ENCODE measurements at places on chromosomes 12 and 14.

DNA sequence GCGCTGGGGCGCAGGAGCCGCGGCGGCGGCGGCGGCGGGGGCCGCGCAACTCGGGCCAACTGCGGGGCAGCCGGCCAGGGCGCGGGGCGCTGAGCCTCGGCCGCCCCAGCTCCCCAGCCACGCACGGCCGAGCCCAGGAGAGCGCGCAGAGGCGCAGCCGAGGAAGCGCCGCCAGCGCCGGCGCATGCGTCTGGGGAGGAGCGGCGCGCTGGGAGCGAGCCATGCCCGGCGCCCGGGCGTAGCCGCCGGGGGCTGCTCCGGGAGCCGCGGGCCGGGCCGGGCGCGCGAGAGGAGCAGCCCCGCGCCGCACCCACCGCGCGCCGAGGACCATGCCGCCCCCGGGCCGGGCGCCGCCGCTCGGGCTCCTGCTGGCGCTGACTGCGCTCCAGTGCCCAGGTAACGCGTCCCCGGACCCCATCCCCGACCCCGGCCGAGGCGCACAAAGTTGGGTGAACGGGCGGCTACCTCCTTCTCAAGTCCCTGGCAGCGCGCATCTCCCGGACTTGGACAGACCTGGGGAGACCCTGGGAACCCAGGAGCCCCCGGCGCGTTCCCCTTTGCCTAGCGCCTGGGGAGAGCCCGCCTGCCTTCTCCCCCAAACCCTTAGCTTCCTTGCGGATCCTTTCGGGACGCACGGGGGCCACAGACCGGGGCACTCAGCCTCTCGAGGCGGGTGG lies 121.4 kb downstream of the AACS start:
- no peak for DNase-seq

DNA sequence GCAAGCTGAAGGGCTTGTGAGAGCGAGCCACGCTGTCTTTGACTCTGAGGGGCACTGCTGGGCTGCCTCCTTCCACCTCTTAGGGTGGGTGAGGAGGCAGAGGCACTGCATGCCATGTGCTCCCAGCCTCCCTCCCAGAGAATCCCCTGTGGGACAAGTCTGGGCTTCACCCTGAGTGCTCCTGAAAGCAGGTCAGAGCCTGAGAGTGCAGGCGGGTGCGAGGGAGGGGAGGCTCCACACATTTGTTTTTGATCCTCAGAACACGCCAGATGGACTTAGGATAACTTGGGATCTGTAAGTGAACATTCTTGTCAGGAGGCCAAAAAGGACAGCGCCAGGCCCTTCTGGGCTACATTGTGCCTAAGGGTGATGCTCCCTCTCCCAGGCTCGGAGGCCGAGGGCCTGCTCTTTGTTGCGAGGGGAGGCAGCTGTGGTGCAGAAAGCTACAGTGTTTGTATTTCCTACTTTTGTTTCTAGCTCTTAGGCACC lies 155.4 kb downstream of the TMX1 start:
- DNase-seq, result no peak

DNA sequence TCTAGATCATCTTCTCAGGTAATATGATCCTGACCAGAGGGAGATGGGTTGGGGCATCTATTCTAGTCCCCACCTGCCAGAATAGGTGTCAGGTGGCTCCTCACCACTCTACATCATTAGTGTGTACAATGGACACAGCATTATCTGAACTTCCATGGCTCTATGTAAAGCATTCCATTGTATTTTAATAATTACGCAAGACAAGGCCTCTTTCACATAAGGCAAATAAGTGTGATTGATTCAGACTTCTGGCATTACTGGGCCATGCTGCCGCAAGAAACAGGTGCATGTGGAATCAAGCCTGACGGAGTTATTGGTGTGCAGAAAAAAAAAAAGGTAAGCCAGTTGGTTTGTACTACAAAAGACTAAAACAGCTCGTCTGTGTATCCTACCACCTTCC lies 3.1 kb upstream of the DDHD1 start:
- no peak for DNase-seq

DNA sequence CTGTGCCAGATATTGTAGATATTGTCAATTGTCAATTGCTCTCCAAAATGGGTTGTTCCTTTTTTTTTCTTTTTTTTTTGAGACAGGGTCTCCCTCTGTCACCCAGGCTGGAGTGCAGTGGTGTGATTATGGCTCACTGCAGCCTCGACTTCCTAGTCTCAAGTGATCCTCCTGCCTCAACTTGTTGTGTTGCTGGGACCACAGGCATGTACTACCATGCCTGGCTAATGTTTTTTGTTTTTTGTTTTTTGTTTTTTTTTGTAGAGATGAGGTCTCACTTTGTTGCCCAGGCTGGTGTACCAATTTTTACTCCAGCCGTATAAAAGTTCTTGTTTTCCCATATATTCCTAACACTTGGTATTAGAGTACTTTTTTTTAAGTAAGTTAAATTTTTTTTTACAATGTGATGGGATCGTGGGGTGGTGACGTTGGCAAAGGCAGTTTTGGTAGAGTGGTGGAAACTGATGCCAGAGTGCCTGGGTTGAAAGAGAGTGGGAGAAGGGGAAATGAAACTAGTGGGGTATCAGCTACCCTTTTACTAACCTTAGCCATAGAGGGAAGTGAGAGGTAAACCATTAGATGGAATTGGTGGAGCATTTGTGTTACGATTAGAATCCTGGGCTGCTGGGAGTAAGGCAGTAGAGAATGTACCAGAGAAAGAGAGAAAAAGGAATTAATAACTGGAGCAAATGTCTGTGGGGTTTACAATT lies 33.0 kb upstream of the CFAP54 start:
- DNase-seq, result no peak

DNA sequence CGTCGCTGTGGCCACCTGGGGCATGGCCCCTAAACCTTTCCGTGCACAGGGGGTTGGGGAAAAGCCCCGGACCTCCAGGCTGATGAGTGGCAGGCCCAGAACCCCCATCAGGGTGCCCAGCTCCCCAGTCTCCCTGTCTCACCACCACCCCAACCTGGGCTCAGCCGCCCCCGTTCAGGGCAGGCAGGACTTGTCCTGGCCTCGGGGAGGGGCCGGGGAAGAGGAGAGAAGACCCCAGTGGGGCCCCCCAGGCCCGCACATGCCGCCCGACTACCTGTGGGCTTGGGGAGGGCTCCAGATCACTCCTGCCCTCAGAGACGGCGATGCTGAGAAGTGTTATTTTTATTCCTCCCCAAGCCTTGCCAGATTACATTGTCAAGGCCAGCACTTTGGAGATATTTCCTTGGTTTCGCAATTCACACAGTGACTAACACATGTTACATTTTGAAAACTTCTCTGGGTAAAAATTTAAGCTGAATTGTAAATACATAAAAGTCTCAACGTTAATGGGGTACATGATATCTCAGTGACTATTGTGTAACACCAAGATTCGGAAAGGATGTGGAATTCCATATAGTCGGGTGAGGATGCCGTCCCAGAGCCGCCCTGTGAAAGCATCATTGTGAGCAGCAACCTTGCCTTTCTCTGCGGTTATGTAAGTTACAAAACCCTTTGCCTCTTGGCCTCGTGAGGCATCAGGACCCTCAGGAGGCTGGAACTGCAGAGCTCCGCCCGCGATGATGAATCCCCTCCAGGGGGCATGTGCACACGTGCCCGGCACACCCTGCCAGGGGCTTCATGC lies 85.6 kb upstream of the DIO3 start:
- no peak for DNase-seq

GRCh38 chr12:47188576-47189441 lies 109.0 kb upstream of the AMIGO2 start:
- no peak for DNase-seq

DNA sequence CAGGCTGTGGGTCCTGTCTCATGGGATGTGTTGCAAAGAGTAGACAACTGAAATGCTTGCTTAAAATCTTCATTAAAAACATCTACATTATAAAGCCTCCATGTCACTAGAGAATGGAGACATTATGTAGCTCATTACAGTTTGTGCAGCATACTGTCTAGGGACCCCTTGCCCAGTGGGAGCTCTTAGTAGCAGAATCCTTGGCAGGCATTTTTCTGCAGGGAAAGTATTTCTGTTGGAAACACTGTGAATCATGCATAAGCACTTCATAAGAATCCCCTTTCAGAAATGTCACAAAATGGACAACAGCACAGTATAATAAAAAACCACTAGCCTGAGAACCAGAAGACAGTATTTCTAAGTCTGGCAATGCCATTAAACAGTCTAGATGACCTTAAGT lies 174.3 kb downstream of the MGAT4C start:
- DNase-seq, result no peak

DNA sequence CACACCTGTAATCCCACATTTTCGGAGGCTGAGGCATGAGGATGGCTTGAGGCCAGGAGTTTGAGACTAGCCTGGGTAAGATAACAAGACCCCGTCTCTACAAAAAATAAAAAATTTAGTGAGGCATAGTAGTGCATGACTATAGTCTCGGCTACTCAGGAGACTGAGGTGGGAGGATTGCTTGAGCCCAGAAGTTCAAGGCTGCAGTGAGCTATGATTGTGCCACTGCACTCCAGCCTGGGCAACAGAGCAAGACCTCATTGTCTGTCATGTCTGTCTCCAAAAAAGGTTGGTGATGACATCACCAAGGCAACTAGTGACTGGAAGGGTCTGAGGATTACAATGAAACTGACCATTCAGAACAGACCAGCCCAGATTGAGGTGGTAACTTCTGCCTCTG lies 83.5 kb upstream of the COCH start:
- DNase-seq, result no peak

DNA sequence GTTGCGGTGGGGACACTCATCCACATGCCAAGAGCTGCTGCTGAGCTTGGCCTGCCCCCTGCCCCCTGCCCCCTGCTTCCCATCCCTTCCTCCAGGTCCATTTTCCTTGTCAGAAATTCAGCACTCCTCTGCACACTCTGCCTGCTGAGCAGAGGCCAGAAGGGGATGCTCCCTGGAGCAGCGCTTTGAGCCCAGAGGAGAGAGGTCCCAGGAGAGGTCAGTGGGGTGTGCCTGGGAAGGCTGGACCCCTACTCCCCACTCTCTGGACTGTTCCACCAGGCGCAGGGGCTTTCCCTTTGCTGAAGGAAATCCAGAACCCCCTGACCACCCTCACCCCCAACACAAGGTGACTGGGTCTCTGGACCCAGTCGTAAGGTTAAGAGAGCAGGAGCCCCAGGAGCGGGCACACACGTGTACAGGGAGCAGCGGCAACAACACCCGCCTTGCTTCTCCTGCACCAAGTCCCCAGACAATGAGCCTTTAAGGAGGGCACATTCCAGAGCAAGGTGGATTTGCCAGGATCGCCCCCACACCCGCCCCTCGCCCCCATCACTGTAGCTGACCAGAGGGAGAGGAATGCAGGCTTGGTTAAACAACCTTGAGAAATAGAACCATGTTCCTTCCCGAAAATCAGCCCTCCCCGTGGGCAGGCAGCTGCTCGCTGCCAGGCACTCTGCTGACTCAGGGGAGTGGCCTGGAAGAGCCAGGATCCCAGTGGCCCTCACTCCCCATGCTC lies 30.7 kb downstream of the ISCA2 start:
- DNase-seq, result no peak

DNA sequence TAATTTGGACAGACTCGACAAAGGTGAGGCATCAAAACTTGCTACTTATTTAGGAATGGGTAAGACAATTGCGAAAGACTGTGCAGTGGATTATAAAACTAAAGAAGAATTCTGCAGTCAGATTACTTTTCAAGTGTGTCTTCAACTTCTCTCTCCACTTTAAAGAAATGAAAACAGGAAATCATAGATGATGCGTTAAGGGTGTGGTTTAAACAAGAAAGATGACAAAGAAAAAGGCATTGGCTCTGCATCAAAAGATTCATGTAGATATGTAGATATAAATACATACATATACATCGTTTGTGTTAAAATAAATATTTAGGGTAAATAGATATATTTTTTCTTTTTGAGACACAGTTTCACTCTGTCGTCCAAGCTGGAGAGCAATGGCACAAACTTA lies 74.6 kb upstream of the PARP11 start:
- no peak for DNase-seq

GRCh38 chr14:20578784-20579502 lies 8.9 kb downstream of the RNASE11 start:
- no peak for DNase-seq
